ENCODE measurements at places on chromosomes 7 and 10.

DNA sequence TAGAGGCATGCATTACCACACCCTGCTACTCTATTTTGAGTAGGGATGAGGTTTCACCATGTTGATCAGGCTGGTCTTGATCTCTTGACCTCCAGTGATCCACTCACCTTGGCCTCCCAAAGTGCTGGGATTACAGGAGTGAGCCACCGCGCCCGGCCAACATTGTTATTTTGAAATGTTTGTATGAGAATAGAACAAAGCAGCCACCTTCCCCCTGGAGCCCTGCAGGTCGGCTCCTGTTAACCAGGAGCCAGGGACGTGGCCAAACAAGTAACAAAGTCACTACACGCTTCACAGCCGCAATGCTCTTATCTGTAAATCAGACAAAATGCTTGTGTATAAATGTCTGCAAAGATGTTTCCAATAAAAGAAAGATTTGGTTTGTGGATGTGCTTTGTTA, 295.4 kb downstream of the CNTNAP2 start:
- no peak for DNase-seq

DNA sequence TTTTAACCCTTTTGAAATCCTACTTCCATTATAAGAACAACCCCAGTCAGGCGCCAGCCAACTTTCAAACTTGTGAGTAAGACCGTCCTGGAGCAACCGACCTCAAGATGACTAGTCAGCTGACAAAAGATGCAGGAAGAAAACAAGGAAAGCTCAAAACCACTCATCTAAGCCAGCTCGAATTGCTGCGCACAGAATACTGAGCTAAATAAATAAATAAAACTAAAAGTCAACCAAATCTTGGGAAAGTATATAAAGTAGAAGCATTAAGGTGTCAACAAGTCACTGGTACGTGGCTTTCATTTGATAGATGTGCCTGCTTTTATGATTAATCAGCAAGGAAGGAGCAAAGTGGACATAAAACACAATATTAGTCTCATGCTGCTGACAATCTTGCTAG, 1269.8 kb downstream of the XPNPEP1 start:
- DNase-seq: no peak

DNA sequence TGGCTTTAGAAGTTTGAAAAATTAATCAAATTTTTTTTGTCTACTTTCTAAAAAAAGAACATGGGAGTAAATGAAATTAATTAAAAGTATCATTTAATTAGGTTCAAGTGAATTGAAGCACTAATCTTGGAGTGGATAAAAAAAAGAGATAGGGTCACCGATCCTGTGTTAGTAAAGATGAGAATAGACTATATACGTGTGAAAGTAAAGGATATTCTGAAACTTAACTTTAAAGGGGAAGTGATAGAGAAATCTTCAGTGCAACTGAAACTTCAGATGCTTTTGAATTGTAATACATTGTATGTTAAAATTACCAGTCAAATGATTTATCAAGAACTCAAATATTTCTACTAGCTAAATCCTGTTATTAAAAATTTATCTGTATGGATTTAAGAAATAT, 4.8 kb downstream of the NHLRC2 start:
- DNase-seq: no peak

DNA sequence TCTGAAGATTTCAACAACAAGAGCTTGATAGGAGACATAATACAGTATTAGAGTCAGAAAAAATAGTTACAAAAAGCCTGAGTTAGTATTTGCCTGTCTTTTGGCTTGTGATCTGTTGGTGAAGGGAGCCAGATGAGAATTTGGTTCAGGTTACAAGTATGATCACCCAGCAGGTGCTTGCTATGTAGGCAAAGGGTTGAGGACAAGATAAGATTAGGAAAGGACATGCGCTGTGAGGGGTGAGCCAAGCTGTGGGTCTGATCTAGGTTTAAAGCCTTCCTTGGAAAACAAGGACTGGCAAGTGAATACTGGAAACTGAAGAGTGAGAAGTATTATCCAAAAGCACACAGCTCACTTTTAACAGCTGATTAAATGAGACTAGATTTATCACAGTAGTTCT, 28.7 kb upstream of the CD36 start:
- no peak for DNase-seq

GRCh38 chr10:79101560-79102497, 33.1 kb downstream of the ZMIZ1 start:
- DNase-seq: no peak

DNA sequence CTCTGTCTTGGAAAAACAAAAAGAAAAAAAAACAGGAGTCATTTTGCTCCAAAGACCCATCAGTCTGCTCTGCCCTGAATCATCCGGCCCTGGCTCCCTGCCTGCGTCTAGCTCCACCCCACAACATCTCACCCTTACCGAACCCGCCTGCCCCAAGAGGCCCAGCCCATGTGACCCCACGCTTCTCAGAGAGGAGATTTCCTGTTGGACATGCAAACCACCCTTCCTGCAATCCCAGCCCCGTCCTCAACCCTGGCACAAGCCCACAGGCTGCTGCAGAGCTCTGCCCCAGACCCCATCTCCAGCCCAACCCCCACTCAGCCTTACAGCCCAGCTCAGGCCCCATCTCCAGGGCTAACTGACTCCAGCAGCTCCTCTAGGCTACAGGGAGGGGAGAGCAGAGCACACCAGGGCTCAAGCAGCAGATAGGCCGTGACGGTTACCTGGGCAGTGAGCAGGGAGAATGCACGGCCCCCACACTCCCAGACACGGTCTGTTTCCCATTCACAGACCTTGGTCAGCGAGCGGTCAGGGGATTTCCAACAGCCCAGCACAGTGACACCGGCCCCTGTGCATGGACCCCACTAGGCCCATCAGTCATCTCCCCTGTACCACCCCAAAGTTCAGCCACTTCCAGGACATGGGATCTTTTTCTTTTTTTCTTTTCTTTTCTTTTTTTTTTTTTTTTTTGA, 69.9 kb upstream of the GTF2I start:
- no peak for DNase-seq

GRCh38 chr10:24132741-24133140, 76.2 kb upstream of the KIAA1217 start:
- no peak for DNase-seq

DNA sequence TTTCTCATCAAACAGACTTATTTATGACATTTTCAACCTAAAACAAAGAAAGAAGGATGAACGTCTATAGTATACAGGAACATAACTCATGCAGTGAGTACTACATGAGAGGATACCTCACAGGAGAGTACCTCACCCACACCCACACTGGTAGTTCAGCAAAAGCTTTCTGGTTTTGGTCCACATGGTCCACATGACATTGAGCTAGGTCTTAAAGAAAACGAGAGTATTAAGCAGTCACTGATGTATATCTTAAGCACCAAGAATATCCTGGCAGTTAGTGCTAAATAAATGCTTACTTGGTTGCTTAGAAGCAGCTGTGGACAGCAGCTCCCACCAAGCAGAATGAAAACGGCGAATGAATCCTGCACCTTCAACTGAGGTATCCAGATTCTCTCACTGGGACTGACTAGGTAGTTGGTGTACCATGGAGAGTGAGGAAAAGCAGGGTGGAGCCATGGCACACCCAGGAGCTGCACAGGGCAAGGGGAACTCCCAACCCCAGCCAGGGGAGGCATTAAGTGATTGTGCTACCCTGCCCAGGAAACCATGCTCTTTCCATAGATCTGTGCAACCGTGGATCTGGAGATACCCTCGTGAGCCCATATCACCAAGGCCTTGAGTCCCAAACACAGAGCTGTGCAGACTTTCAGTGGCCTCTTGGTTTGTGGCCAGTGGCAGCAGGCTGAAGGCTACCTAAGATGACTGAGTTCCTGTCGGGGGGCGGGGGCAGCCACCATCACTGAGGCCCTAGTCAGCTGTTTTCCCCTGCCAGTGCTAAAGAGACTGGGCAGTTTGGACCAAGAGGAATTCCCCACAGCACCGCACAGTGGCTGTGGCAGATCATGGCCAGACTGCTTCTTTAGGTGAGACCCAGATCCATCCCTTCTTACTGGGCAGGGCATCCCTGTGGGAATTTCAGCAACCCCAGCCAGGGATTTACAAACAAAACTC, 143.4 kb downstream of the SGMS1 start:
- no peak for DNase-seq

DNA sequence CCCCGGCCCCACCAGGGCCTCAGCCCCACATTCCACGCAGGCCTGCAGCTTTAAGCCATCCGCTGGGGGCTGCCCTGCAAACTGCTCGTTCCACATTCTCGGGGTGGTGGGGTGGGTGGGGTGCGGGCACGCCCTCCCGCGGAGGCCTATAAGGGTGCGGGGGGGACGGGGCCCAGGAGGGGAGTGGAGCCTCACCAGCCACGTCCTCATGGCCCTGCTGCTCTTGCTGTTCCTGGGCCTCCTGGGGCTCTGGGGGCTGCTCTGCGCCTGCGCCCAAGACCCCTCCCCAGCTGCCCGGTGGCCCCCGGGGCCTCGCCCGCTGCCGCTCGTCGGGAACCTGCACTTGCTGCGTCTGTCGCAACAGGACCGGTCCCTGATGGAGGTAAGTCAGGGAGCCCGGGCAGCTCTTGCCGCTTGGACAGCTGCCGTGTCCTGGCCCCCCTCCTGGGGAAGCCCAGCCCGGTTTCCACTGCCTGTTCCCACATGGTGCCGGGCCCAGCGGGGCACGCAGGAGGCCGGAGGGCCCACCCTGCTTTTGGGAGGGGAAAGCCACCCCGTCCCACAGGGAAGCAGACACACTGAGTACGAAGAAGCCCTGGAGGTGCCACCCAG, at the start of gene CYP2W1:
Gene CYP2W1, plus strand, starts transcription at position 178 of the 612 bp plus-strand sequence. Its CDS starts 31 bp downstream, at position 209.
- DNase-seq: no peak

- DNase-seq: no peak
Measured at GRCh38 chr10:66927251-66927935, 1.6 kb downstream of the LRRTM3 start.

- no peak for DNase-seq
Measured at GRCh38 chr7:103573479-103574058, 127.6 kb upstream of the SLC26A5 start.

- DNase-seq: no peak
Measured at GRCh38 chr7:1987591-1988532, 244.9 kb downstream of the MAD1L1 start.

DNA sequence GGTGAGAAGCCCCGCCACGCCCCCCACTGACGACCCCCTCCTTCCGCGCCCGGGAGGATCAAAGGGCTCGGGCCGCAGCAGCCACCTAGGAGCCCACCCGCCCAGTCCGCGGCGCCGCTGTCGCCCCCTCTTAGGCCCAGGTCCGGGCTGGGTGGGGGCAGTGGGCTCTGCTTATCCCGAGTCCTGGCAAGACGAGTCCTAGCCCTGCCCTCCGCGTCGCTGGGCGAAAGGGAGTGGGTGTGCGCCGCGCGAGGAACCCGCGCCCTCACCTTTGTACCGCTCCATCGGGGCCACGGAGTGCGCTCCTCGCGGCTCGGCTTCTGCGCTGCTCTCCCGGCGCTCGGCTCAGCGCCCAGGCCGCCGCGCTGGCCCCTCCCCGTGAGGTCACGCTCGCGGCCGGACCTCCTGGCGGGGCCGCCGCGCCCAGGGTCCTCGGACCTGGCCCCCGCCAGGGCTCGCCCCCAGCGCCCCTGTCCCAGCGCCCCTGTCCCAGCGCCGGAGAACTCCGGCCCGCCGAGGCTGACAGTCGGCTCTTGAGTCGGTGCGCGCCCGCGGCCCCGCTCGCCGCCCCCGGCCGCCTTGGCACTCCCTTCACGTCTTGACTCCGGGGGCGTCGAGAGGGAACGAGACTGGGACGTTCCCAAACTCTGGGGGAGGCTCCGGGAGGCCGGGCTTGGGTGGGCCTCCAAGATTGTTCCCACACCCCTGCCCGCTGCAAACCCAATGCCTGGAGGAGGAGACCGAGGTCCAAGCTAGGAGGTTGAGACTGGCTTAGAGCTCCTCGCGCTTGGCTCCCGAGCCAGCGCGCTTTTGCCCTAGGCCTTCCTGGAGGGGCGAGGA, at the start of gene AFAP1L2:
Gene AFAP1L2, minus strand, starts transcription at position 332 of the 840 bp plus-strand sequence. Its CDS starts 47 bp downstream, at position 285.
- no peak for DNase-seq

- no peak for DNase-seq
Measured at GRCh38 chr10:58556516-58557165, 44.0 kb downstream of the BICC1 start.

- DNase-seq: no peak
Measured at GRCh38 chr10:112896722-112897121, 53.3 kb upstream of the TCF7L2 start.

DNA sequence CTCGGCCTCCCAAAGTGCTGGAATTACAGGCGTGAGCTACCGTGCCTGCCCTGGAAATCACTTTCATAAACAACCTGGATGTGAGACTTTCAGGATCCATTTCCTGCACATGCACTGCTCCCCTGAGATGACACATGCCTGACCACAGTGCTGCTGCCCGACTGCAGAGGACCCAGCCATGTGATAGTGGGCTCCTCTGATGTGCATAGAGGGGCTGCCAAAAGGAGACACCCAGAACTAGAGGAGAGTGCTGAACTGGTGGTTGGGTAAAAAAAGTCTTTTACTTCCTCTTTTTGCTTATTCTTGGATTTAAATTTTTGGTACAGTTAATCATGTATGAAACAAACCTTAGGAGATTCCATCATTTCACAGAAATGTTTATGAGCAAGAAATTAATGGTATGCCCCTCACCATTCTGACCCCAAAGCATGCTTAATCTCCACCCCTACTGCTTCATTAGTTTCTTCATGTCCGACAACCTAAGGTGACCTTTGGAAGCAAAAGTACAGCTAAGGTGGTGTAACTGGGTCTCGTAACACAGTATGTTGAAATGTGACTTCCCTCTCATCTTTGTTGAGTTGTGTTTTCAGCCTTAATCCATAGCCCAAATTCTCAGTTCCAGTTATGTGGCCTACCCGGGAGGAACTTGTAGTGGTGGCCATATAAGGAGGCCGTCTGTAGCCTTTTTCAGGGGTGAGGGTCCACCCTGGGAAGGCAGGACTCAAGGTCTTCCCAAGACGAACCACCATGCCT, 111.1 kb downstream of the RNF216 start:
- no peak for DNase-seq

DNA sequence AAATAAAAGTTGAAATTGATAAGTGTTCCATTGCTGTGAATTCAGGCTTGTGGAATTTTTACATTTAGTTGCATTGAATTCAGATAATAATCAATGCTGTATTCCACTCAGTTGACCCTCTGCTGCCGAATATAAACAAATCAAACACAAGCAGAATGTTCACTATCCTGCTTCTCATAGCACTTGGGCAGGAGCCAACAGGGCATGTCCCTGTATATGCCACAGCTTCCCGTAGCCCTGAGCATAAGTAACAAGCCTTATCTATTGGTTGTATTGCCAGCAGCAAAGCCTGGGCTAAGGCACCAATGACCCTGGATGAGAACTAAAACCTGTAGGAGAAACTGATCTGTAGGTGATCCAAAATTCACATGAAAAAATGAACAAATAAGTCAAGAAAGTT, 145.9 kb downstream of the ARHGAP12 start:
- DNase-seq: no peak

GRCh38 chr7:79971058-79971457, 163.6 kb upstream of the GNAI1 start:
- DNase-seq: no peak

DNA sequence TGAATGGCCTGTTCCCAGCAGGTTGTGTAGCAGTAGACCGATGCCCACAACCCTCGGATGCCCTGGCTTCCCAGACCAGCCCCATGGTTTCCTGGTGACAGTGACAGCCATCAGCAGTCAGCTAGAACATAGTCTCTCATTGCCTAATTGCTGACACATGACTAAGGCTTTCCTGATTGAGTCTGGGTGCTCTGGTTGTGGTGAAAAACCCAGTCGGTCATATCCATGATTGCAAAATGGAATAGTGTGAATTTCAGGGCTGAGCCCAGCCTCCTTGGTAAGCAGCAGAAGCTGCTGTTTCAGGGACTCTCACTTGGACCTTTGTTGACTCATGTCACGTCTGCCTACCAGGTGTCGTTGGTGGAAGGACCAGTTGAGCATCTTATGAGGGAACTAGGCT, 36.6 kb downstream of the POR start:
- DNase-seq: no peak

Data from stimulated activated CD8-positive, alpha-beta memory T cell treated with anti-CD3 and anti-CD28 coated beads, Interleukin-4, amount 100 ng/mL, for 4 hours (primary cell).